NCI-H460 (cell line): ENCODE measurements at places on chromosomes 12 and 14. TPM values are rescaled to one million over a fixed set of nuclear protein-coding genes. Genes with fewer than 3 reads are reported as not detected.

AKAP5 gene
- 0.12 and 0.22 TPM in 2 replicates for total RNA-seq

DNA sequence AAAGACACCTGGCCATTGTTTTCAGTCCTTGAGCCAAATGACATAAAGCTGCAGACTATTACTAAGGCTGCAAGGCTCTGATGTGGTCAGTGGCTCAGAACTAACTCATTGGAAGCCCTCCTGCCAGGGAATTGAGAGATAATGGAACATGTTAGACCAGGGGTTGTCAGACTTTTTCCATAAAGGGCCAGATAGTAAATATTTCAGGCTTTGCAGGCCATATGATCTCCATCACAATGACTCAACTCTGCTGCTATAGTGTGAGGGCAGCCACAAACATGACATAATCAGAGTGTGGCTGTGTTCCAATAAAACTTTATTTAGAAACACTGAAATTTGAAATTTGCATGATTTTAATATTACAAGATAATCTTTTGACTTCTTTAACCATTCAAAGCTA lies 140.3 kb downstream of the TMEM30B start:
- no peak for DNase-seq

DNA sequence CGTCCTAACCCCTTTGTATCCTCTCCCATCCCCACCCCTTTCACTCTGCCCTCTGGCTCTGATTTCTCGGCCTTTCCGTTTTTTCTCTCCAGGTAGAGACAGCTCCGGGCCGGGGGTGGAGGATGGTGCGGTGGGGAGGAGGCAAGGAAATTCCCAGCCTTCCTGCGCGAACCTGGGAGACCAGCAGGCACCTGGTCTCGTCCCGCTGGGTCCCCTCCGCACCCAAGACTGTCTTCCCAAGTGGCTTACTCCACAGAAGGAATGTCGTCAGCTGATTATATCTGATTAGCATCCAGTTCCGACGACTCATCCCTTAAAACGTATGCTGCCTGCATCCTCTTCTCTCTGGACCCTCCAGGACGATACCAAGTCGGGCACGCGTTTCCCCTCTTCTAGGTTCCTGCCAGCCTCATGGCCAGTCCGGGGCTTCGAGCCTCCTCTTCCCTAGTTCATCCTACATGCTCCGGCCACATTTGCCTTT lies 42.2 kb upstream of the CAPRIN2 start:
- no peak for DNase-seq

DNA sequence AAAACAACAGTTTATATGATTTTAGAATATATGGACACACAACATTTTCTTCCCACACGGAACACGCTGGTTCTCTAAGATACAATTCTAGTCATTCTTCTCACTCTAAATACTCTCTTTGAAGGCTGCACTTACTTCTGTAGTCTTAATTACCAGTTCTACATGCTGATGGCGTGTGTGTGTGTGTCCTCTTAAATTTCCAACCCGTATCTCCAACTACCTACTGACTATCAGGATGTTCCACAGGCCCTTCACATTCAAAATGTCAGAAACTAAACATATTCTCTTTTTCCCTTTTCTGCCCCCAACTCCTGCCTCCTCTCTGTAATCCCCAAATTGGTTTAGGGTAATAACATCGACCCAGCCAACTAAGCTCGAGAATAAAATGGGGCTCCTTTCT lies 75.2 kb downstream of the DUSP16 start:
- no peak for DNase-seq

DNA sequence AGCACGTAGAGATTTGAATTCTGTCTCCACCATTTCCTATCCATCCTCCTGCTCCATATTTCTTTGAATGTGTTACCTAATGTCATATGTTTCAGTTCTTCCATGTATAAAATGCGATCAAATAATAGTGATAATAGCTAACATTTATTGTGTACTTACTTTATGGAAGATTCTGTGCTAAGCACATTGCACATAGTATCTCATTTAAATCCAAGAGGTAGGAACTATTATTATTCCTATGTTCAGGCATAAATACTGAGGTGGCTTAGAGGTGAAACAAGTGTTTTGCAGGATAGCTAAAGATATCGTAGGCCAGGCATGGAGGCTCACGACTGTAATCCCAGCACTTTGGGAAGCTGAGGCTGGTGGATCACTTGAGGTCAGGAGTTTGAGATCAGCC lies 17.5 kb upstream of the AICDA start:
- no peak for DNase-seq

ERGIC2 gene
- 50.0 and 54.5 TPM in 2 replicates for total RNA-seq

DNA sequence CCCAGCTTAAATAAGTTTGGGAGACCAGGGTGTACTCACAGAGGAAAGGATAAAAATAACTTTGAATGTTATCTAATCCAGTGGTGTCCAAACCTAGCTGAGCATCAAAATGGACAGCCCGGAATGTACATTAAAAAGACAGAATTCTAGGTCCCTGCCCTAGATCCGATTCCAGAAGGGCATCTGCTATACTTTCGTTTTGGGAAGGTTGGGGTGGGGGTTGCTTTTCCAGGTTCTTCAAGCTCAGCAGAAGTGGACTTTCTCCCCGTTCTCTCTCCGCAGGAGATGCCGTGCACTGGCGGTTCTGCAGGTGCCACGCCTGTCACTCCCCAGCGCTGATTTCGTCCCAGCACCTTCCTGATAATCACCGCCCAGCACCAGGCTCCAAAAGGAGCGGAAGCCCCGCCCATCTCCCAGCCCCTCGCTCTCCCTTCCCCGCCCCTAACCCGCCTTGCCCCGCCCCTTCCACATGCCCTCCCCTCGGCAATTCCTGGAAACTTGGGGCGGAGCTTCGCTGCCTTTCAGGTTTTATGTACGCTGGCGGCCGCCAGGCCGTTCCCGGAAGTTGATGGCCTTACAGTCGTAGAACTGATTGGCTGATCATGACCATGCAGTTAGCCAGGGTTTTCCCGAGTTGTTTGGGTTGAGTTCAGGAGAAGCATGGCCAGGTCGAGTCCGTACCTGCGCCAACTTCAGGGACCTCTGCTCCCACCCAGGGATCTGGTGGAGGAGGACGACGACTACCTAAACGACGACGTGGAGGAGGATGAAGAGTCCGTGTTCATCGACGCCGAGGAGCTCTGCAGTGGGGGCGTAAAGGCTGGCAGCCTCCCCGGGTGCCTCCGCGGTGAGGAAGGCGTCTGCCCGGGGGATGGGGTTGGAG lies at the start of gene HELB:
TSS of gene HELB (plus strand) at position 550 of the 883 bp plus-strand sequence. CDS start at position 661, 111 bp downstream.
- DNase-seq, result peak; percentile 98

GRCh38 chr12:61018571-61018970 lies 1241.6 kb upstream of the USP15 start:
- DNase-seq, result no peak

GRCh38 chr12:68012712-68013111 lies 23.5 kb downstream of the IFNG-AS1 start:
- DNase-seq, result no peak

SLC8A3 gene
- total RNA-seq, result not detected in 2 replicates

GRCh38 chr12:130334937-130335336 lies 2.8 kb upstream of the PIWIL1 start:
- no peak for DNase-seq

GRCh38 chr14:78767436-78767835 lies 597.3 kb downstream of the NRXN3 start:
- DNase-seq, result no peak

CINP gene
- total RNA-seq, result 96.7 and 101 TPM in 2 replicates

GDF3 gene
- total RNA-seq, result not detected in 2 replicates

- DNase-seq, result no peak
Measured at GRCh38 chr12:103762473-103762872, 78.6 kb downstream of the NT5DC3 start.

GRCh38 chr12:114895827-114896226 lies 211.9 kb upstream of the TBX3 start:
- no peak for DNase-seq

DNA sequence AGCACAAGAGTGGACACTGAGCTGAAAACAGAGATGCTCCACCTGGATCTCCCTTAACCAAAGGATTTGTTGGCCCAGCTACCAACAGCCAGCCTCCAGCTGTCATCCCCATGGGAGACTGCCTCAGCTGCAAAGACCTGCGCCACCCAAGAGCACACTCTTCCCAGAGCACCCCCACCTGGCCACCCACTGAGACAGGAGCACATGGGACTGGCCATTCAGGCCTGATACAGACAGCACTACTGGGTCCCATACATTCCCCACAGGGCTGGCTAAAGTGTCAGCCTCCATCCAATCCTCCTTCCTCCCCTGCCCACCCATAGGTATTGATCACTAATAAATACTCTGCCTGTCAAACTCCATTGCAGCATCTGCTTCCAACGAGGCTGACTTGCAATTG lies 241.5 kb downstream of the BCL11B start:
- DNase-seq, result no peak

GSG1 gene
- not detected in 2 replicates for total RNA-seq

DNA sequence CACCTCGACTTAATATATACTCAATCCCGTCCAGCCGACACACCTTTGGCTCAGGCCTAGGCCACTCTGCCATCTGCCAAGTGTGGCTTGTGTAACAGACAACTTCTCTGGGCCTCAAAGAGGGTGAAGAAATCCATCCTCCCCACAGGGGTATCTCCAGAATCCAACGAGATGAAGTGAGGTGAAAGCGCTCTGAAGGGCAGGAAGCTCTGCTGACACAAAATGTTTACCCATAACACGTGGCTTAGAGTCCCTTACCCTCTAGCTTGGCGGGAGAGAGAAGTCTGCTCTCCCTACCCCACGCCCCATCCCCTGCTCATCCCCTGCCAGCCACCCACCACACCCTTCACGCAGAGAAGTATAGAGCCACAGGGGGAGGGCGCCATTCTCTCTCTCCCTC lies 13.0 kb downstream of the ZBTB39 start:
- no peak for DNase-seq

ACOT6 gene
- total RNA-seq, result not detected in 2 replicates

SSTR1 gene
- total RNA-seq, result not detected in 2 replicates

G2E3 gene
- total RNA-seq, result 40.0 and 48.9 TPM in 2 replicates

GRCh38 chr14:77097006-77097699 lies 905 bp upstream of the CIPC start:
- no peak for DNase-seq
